Stimulated activated CD4-positive, alpha-beta T cell treated with anti-CD3 and anti-CD28 coated beads, TNF-alpha, amount 100 ng/mL, for 48 hours (primary cell): ENCODE measurements at places on chromosomes 3 and 15.

DNA sequence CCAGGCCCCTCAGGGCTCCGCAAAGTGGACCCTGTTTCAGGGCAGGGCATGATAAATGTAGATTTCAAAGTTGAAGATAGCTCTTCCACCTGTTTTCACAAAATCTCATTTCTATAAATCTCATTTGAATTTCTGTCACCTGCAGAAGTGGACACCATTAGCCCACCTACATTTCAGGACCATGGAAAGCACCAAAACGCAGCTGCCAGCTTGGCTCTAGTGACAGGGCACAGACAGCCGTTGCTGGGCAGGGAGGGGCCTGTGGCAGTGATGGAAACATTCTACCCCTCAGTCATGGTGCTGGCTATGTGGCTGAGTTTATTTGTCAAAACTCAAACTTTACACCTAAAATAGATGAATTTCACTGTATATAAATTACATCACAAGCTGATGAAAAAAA, 40.4 kb downstream of the PRR23E start:
- DNase-seq = no peak

DNA sequence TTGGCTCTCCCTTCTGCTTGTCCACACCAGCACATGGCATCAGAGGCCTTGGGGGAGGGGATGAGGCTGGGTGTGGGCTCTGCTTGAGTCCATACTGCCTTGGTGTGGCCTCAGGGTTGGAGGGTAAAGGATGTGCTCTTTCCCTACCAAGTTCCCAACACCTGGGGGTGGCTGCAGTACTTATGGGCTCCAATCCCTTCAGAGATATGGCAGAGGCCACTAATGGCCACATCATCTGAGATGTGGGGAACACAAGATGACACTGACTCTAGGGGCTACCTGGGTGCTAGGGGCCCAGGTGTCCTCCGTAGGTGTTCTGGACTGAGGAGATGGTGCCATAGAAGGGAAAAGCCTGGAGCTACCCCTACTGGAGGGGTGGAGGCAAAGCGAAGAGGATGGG, 6.9 kb downstream of the CXCR6 start:
- DNase-seq = no peak

GRCh38 chr3:160210799-160211221, 14.4 kb upstream of the C3orf80 start:
- DNase-seq = no peak

GRCh38 chr3:23277688-23278087, 74.6 kb downstream of the UBE2E2 start:
- DNase-seq = no peak

GRCh38 chr15:41558400-41559238, at the start of gene TYRO3:
TYRO3 (plus strand) TSS chr15:41559212; CDS start chr15:41559258, 46 bp downstream.
- peak; percentile 48 for DNase-seq

DNA sequence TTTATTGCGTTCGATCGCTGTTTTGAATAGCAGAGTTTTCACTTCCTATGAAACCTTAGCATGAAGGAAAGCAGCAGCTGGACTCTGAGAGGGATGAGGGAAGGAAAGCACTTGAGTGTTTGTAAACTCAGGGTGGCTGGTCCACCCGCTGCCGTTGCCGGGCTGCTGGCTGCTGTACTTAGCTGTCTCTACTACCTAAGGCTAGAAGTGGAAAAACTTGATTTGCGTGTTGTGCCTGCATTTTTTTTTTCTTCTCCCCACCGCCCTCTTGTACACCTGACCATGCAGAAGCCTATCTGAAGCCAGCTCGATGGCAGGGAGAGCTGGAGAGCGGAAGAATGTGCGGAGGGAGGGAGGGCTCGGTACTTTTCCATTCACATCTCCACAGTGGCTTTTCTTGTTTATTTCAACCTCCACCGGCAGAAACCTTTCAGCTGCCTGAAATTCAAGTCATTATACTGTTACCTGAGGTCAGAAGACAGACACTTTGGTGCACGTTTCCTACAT, 4.8 kb upstream of the BCL6 start:
- DNase-seq = no peak

DNA sequence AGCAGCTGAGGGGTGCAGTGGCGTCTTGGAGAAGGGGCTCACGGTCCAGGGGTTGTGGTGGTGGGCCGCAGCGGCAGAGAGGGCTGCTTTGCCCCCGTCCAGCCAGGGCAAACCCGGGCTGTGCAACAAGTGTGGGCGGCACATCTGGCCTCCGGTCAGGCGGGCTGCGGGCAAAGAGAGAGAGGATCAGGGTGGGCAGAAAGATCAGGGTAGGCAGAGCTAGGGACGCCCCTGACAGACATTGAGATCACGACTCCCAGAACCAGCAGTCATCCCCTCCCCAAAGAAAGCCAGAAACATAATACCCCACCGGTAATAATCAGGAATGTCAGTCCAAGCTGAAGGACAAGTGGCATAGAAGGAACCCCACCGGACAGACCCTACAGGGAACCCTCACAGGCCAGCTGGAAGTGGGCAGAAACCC, 6.8 kb downstream of the GATA2 start:
- no peak for DNase-seq

DNA sequence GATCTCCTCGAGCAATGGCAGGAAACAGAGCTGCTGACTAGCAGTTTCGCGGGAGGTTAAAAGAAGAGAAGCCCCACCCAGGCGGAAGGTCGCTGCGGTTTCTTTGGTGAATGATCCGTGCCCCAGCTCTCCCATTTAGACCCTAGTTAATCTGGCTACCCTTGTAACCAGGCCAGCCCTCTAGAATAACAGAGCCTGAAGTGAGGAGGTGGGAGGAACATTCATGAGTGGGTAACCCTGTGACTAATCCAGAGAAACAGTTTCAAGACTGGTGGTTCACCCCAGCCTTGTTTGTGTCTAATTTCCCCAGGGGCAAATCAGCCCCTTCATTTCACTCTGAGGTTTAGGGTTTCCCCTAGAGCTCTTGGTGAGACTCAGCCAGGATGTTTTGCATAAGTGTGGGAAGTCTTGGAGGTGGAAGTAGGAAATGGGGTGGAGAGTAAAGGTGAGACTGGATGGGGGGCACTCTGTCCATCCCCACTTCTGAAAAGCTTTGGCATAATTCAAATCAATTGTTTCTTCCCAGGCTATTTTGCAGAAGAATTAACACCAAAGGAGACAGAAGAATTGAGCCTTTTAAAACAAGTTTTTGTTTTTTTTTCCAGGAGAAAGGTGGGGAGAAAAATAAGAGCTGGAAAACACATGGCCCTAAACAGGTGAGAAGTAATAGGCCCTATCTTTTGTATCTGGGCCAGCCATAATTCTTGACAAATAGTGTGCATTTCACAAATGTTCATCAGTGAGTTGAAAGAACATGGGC, 303.1 kb downstream of the RPLP1 start:
- DNase-seq = peak; percentile 64

GRCh38 chr15:31399544-31400171, 73.0 kb downstream of the KLF13 start:
- DNase-seq = no peak

DNA sequence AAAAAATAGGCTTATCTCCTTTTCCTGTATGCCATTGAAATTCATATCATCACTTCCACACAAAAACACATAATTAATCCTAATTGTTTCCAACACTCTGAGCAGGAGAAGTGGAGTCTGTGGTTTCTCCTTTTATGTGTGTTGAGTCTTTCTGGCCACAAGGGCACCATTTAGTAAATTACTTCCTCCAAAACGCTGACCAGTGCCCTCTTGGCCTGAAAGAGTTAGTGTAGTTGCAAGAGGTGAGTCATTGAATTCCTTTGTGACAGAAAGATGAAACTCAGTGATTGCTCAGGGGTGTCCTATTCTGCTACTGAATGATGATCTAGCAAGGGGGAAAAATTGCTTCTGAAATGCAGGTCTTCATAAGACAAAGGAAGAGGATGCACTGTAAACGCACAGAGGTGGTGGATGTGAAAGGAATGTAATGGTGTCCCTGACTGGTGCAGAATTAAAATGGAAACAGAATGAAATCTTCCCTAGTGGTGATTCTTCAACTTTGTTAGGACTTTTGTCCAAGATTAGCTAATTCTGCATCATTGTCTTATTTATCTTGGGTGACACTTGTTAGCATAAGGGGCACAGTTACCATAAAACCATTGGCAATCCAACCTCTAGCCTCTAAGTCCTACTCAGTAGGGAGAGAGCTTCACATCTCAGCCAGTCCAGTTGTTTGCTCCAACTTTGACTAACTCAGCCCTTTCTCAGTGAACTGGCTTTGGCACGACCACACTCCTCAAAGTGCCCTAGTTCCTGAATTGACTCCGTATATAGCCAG, 208.4 kb upstream of the NANOGP8 start:
- DNase-seq = no peak

GRCh38 chr15:67878712-67879206, 38.9 kb upstream of the RNU6-1 start:
- DNase-seq = no peak

DNA sequence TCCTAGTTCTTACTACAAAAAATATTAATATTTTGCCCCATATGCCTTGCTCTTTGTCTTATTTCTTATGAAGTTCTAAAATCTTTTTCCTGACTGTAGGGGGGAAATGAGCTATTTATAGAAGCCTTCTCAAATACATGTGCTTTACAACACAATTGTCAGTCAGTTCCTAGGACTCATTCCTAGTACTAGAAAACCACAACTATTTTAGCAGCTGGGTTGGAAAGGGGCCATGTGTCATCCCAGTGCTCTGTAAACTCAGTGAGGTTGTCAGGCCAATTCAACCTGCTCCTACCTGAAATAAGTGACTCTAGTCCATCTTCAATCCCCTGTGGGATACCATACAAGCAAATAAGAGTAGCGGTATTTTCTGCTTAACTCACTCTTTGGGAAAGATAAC, 153.8 kb downstream of the ULK4 start:
- DNase-seq = no peak

DNA sequence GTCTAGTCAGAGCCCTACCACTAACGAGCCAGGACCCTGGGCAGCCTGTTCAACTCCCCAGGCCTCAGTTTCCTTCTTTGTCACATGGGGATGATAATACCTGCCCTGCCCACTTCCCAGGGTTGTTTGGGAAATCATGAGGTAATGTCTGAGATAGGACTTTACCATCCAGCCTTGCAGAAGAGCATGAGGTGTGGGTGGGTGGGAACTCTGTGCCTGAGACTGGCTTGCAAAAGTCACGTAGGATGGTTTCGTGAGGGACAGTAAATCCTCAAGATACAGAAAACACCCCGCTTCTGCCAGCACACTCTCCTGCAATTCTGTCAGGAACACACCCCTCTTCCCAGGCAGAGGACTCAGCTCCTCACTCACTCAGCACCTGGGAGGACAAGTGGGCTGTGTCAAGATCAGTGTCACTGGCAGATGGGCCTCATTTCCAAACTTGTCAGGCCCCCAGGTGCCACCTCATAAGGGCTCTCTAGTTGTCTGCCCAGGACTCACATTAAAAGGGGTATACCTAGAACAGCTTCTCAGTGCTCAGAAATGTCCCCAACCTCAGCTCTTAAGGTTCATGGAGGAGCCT, 58.4 kb downstream of the DAPK2 start:
- DNase-seq = no peak

- no peak for DNase-seq
Measured at GRCh38 chr3:20696388-20697150, 510.6 kb upstream of the SGO1 start.

GRCh38 chr3:40920041-40920440, 279.3 kb upstream of the CTNNB1 start:
- DNase-seq = no peak

DNA sequence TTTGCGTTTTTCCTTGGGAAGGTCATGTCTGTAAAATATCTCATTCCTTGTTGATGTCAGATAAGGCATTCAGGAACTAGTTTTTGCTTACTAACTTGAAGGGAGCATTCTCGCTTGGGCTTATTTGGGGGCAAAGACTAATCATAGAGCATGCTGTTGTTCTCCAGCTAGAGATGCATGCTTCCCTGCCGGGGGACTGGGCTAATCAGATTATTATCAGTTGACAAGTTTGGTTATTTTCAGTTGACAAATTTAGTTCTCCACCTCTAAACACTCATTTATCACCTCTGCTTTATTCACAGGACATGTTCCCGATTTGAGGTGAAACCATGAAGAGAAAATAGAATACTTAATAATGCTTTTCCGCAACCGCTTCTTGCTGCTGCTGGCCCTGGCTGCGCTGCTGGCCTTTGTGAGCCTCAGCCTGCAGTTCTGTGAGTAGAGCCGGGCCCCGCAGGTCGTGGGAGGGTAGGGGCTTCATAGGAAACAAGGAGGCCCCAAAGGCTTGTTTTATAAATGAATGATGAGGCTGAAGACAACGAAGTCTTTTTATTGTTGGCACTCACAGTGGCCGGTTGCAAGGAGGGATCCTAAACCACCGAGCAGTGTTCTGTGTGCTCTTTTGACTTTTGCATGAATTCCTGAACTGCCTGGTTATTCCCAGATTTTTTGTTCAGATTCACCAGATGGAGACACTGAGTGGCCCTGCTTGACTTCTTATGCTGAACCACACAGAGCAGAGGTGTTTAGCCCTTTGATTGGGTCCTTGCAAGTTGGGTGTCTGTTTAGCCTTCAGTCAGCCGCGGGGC, 28.4 kb downstream of the PXYLP1 start:
- DNase-seq = no peak

DNA sequence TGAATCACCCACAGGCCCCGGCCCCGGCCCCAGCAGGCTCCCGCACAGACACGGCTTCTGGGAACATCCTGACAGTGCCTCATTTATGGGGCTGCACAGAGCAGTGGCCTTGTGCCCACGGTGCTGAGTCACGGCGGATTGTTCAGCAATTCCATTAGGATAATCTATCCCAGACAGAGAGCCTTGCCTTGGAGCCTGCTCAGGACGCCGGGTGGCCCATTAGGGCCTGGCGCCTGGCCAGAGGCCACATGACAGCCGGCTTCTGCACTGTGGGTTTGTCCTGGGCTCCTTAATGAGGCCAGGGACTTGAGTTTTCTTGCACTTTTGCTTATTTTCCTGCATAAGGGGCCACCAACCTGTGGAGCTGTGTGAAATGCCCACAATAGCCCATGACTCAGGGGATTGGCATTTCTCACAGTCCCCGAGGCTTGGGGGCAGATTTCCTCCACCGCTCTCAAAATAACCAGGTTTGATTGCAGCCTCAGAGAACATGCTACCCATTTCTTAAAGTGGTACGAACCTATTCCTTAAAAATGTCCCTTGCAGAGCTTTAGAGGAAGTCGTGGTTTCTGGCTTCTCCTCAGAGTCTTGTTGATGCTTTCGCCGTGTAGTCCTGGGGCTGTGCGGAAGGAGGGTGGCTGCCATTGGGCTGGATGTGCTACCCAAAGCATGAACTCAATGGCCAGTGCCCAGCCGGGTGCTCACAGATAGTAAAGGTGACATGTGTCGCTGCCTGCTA, 19.0 kb downstream of the SYNM start:
- no peak for DNase-seq
